Fibroblast of upper back skin (primary cell): ENCODE measurements at places on chromosomes 6 and 20.

DNA sequence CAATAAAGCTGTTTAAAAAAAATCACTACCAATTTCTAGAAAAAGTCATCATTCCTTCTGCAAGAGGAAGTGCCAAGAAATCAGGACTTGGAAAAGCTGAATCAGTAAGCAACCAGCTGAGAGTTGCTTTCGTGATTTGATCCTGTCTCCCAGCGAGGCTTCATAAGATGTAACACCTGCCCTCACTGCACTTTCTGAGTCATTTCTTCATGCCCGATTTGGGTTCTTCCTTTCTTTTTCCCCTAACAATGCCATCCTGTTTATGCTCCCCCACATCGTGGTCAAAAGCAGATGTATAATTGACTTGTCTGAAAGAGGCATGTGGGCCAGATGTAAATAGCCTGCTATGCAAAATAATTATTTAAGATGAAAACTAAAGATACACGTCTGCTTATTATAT is 52.1 kb downstream of the RIPOR2 start:
- peak; percentile 89 for DNase-seq

DNA sequence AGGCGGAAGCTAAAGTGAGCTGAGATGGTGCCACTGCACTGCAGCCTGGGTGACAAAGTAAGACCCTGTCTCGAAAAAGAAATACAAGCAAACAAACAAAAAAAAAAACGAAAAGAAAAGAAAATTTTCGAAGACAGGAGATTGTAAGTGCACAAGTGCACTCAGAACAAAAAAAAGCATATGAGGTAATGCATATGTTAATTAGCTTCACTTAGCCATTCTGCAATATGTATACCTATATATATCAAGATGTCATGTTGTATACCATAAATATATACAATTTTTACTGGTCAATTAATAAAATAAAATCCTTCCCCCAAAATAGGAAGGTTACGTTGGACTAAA is 127.5 kb downstream of the RIN2 start:
- no peak for DNase-seq

DNA sequence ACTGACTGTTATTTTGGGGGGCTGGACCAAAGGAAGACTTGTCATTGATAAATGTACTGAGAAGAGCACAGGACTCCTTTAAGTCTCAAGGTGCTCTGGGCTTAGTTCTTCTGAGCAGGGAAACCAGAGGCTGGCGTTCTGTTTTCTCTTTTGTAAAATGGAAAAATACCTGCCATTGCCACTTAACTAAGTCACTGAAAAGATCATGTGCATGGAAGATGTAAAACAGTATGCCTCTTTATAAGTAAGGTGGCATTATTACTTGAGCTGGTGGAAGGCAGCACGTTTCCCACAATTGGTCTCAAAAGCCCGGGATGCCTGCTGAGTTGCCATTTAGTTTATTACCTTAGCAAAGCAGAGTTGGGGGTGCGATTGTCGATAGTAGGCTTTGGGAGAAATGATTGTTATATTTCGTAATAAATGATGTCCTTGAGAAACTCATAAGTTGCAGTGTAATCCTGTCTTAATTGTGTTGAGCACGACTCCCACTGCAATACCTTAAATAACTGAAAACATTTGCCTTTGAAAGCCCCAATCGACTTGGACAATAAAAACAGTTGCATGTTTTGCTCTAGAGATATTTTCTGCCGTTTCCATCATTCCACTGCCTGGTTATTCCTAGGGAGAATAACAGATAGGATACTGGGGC is 3.6 kb downstream of the JARID2 start:
- DNase-seq, result no peak

DNA sequence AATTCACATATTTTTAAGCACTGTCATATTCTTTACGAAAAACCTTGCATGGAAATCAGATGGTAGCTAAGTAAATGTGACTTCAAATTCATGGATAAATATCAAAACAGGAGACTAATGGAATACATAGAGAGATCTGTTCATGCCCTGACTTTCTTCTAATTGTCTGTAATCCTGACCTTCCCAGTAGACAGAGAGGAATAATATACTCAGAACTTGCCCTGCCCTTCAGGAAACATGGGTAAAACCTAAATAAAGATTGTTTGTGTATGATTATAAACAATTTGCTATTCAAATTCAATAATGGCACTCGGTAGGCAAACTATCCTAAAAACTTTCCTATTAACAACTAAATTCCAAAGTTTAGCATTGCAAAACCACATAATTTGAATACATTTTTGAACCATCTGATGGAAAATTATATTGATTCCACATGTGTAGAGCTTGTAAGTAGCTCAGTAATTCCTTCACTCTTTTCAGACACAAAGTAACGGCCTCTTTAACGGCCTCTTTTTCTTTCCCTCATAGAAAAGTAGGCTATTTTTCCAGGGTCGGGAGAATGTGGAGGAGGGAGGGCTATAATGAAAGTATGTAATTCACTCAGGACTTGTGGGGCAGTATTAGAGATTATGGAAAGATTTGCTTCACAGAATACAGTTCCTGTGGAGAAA is 227.6 kb downstream of the ALDH8A1 start:
- DNase-seq, result peak; percentile 87

DNA sequence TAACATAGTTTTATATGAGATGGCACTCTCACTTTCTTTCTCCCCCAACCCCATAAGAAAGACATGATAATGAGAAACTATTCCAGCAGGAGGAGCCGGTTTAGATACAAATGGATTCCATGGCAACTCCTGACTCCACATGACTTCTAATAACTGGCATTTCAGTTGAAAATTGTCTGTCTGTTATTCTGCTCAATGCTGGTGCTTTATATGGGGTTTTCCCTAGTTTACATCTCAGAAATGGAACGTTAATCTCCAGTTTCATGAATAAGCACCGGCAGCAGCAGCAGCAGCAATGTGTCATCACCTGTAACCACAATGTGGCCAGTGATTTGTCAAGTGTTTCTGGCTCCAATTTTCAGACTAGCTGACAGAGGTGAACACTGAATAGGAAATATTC is 8.0 kb upstream of the SIM1 start:
- peak; percentile 89 for DNase-seq

DNA sequence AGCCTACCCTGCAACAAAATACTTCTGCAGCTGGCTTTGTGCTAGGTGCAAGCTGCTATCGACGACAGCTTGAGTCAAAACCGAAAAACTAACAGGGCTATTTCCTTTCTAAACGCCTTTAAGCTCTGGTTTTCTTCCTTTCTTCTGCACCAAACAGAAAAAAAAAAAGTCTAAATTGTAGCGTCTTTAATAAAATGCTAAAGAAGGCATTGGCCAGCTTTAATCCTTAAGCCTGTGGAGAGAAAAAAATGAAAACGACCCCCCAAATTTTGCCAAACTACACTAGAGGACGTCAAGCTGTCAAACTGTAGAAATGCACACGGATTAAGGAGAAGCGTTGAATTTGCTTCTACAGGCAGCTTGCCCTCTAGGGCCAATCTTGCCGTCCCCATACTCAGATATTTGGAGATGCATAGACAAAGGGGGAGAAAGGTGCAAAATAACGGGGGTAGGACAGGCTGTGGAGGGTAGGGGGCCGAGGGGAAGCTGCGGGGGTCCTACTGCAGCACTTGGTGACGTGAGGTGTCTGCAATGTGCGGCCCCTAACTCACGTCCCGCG is 1.4 kb upstream of the NRN1 start:
- DNase-seq, result no peak
